Stimulated activated CD8-positive, alpha-beta memory T cell treated with anti-CD3 and anti-CD28 coated beads, Interleukin-7, amount 100 ng/mL, for 4 hours (primary cell): ENCODE measurements at places on chromosomes 4 and X.

DNA sequence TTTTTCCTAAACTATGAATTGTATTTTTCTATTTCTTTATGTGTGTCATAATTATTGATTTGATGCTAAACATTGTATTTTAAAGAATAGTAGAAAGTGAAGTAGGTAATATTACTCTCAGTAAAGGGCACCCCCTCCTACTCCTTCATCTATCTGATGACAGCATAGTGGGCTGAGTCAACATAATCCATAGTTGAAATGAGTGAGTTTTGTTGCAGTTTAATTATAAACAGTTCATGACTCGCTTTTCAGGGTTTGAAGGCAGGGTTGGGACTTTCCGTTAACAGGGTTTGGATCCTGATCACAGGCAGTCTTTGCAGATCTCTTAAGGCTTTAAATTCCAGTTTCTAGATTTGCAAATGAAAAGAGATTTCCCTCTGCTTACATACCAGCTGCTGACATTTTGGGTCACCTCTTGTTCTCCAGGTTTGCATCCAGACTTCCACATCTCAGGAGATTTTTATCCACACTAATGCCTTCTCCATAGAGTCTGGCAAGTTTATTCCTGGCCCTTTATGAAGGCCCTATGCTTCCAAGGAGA is 54.0 kb upstream of the TACR3 start:
- DNase-seq, result no peak

GRCh38 chr4:163484906-163485305 is 9.6 kb upstream of the TMA16 start:
- DNase-seq, result peak; percentile 29

DNA sequence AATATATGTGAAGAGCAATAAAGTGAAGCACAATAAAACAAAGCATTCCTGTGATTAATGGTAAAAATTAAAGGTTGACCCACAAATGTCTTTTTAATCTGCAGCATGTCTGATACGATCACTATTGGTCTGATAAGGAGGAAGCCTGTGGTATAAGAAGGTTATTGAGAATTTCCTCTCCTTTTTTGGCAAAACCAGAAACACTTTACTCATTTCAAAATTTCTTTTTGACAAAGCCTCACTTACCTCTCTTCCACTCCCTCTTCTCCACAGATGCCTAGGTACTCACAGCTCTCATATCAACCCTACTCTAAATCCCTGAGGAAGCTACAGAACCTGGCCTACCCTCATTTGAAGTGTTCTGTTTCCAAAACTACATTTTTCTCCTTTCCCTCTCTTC is 56.1 kb downstream of the TSPAN5 start:
- DNase-seq, result no peak

- DNase-seq, result no peak
Measured at GRCh38 chr4:124641715-124642381, 70.7 kb downstream of the ANKRD50 start.

DNA sequence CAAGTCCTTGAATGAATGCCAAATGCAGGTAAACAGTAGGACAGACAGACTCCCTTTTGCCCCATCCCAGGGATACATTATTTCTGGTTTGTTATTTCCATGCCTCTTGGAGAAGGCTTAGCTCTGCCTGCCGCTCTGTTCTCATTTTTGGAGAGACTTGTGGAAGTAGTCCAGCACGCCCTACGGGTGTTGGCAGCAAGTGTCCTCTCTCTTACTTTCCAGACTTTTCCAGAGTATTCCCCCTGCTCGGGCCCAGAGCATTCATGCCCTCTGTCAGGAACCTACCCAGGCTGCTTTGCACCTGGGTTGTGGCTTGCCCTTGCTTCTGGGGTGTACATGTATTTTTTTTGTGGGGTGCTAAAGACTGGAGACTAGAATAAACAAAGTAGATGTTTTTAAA is 15.3 kb downstream of the SLC34A2 start:
- DNase-seq, result no peak

GRCh38 chrX:69424161-69424560 is 80.0 kb upstream of the NALF2 start:
- no peak for DNase-seq

GRCh38 chrX:77962068-77962902 is 7.2 kb downstream of the PGAM4 start:
- no peak for DNase-seq

- peak; percentile 12 for DNase-seq
Measured at GRCh38 chrX:101658661-101659491, 774 bp downstream of the ARMCX2 start.

DNA sequence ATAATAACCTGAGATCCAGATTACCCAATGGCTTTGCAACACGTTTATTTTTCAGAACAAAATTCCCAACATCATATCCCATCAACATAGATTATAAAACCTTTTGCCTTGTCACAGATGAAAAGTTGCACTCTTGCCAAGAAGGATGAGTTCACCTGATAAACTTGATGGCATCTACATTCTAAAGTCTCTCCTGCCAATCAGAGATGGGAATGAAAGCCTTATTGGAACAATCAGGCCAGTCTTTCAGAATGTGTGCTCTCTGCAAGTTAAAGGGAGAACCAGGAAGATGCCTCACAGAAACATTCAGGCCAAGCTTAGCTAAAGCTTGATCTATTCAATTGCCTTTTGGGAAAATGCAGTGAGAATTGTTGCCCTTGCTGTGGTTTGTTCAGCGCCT is 1.3 kb downstream of the LPAR4 start:
- no peak for DNase-seq

DNA sequence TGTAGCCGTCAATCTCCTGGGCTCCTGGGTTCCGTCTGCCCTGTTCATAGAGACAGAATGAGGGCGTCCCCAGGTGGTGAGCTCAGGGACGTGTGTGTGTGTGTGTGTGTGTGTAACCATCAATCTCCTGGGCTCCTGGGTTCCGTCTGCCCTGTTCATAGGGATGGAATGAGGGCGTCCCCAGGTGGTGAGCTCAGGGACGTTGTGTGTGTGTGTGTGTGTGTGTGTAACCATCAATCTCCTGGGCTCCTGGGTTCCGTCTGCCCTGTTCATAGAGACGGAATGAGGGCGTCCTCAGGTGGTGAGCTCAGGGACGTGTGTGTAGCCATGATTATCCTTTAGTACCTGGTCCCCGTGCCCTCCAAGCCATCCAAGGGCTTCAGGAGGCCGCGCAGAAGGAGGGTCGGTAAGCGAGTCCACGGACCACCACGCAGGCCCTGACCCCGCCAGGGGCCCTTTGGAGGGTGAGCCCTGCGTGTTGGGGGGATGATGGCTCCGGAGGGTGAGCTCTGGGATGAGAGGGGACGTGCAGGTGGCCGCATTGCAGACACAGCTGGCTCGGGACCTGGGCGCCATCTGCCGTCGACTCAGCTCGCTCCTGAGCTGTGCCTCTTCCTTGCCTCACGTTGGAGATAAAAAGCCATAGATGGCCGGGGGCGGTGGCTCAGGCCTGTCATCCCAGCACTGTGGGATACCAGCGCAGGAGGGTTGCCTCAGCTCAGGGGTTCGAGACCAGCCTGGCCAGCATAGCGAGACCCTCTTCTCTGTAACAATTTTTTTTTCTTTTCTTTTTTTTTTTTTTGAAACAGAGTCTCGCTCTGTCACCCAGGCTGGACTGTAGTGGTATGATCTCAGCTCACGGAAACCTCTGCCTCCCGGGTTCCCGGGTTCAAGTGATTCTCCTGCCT is 5.4 kb upstream of the GTPBP6 start:
- DNase-seq, result no peak

GRCh38 chr4:34105311-34105710 is 2139.0 kb downstream of the ARAP2 start:
- DNase-seq, result no peak

- DNase-seq, result no peak
Measured at GRCh38 chrX:16212436-16212835, 45.2 kb downstream of the MAGEB17 start.

DNA sequence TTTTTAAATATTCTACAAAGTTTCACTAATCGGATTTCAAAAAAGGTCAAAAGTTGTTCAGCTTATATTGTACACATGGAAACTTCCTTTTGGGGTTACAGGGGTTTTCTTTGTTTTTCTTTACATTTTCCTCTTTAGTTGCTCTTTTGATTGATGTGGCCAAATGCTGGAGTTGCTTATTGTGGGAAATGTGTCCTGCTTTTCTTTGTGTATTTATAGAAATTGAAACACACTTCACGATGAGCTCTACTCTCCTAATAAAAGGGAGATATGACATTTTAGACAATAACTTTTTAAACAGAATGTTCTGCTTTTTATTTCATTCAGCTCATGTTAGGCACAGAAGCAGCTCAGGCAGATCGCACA is 50.7 kb upstream of the SPRY1 start:
- DNase-seq, result no peak

GRCh38 chr4:169070071-169070894 is 60.2 kb upstream of the CBR4 start:
- no peak for DNase-seq

- DNase-seq, result no peak
Measured at GRCh38 chr4:152848508-152848907, 68.8 kb downstream of the ARFIP1 start.

GRCh38 chrX:132984058-132984650 is 25.7 kb upstream of the HS6ST2 start:
- no peak for DNase-seq

GRCh38 chr4:26298198-26298947 is 22.4 kb upstream of the RBPJ start:
- no peak for DNase-seq

GRCh38 chrX:154712781-154713740 is 37.8 kb downstream of the GAB3 start:
- DNase-seq, result no peak

DNA sequence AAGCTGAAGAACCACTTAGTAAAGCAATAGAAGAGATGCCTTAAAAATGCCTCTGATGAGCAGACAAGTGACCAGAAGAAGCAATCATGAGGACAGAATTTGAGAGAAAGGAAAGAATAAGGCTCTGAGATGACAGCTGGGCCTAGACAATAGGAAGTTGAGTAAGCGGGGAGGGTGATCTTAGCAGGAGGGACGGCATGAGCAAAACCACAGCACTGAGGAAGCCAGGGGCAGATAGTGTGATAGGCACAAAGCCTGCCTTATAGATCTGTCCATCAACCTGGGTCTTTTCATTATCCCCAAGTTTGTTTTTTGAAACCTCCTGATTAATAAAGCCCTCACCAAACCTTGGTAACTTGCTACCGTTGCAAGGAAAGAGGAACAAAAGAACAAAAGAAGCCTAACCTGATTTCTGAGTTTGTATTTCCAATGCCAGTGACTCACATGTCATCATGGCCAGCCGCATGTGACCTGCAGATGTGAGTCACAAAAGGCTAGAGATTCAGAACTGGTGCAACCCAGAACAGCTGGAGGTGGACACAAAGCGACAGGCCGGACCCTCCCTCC is 55.7 kb upstream of the PPARGC1A start:
- no peak for DNase-seq

- DNase-seq, result no peak
Measured at GRCh38 chr4:107740381-107740780, 20.3 kb upstream of the PAPSS1 start.

DNA sequence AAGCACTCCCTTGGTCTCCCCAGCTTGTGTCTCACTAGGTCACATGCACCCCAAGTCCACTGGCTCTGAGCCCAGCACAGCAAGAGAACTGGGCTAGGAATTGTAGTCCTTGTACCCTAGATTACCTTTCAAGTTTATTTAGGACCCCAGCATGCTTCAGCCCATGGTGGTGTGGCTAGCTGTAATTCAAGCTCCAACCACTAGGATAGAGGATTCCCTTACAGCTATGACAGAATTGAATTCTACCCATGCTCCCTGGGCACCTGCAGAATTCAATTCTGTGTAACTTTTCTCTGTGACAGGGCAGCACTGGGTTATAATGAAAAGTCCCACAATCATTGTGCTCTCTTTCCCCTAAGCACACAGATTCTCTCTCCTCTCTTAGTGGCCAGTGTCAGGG is 253.8 kb upstream of the DMD start:
- DNase-seq, result no peak

DNA sequence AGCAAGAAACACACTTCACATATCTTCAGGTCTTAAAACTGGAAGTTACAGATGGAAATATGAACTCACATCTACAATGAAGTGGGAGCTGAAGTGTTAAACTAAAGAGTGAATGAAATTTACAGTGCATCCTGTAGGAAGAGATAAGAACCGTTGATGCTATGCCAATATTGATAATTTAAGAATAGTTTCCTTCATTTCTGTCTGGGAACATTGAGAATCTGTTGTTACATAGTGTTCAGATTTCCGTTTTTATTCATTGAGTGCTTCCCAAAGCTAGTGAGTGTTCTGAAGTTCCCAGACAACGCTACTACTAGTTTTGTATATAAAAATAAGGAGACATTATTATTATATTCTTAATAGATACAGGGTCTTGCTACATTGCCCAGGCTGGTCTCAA is 52.3 kb downstream of the UBE2K start:
- DNase-seq, result no peak

GRCh38 chrX:151825925-151826485 is 86.7 kb upstream of the MAGEA4 start:
- no peak for DNase-seq

DNA sequence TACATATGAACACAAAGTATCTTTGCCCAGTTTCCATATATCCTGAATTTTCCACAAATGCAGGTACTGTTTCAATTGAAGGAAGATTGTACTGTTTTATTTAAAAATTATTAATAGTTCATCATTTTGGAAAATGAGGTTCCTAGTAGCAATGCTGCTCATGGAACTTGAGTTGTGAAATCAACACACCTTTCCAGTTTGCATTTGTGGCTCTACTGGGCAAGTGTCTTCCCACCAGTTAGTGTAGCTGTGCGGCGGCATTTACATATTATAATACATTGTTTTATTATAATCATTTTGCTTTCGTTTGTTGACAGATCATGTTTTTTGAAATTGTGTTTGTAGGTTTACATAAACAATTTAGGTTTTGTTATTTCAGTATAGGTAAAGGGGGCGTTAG is 2.0 kb upstream of the DDX3X start:
- no peak for DNase-seq

GRCh38 chrX:122777766-122778165 is 406.3 kb upstream of the GRIA3 start:
- no peak for DNase-seq

DNA sequence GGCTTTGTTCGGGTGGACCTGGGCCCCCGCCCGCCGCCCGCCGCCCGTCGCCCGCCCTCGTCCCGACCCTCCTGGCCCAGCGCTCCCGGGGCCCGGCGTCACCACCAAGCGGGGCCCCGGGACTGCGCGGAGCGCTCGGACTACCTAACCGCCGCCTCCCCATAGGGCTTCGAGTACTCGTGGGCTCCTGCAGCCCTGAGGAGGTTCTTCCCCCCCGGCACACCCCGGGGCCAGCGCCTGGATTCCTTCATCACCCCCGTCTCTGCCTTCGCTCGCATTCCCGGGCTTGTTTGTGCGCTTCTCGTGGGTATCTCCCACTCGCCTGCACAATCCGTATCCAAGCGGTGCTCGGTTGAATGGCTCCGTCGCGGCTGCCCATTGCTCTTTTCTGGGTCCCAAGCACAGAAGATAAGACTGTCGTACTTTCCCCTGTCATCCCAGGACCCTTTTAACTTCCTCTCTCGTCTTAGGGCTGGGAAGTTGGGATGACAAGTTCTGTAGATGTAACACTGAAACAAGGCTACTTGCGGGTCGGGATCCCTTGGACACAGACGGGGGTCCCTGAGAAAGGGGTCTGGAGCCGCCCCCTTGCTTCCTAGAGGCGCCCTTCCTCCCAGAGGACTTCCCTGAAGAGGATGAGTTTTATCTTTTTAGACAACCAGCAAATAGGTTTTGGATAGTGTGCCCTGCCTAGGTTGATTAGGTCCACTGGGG is 565 bp downstream of the MOB1B start:
- DNase-seq, result no peak

- DNase-seq, result no peak
Measured at GRCh38 chr4:104416725-104417356, 77.9 kb downstream of the CXXC4 start.
